ENCODE measurements at places on chromosomes 6 and 20. TPM values are rescaled to one million over a fixed set of nuclear protein-coding genes. Genes with fewer than 3 reads are reported as not detected.

Gene HEY2
- total RNA-seq, result not detected

Gene SLC35F1
- under 0.01 TPM for total RNA-seq

Gene CRISP3
- not detected for total RNA-seq

Gene EZR
- total RNA-seq, result 95.3 TPM

Gene SRSF3
- total RNA-seq, result 219 TPM

Gene PRRT1
- total RNA-seq, result 0.18 TPM

Gene CLPSL2
- not detected for total RNA-seq

Gene XKR7
- not detected for total RNA-seq

All from smooth muscle cell of bladder (primary cell).